AG04450 (cell line): ENCODE measurements at places on chromosomes 13 and 19. TPM values are rescaled to one million over a fixed set of nuclear protein-coding genes. Genes with fewer than 3 reads are reported as not detected.

- no peak for DNase-seq
Observed at GRCh38 chr19:12886651-12886968, 391 bp downstream of the KLF1 start.

DNA sequence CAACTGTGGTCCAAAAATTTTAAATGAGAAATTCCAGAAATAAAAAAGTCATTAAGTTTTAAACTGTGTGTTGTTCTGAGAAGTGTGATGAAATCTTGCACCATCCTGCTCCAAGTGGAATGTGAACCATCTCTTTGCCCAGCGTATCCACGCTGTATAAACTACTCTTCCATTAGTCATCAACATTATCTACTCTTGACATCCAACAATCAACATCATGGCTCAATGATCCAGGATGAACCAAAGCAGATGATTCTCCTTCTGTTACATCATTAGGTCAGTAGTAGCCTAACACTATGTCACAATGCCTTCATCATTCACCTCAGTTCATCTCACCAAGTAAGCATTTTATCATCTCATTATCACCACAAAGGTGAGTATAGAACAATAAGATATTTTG lies 55.3 kb downstream of the SUCLA2 start:
- peak; percentile 8 for DNase-seq

DNA sequence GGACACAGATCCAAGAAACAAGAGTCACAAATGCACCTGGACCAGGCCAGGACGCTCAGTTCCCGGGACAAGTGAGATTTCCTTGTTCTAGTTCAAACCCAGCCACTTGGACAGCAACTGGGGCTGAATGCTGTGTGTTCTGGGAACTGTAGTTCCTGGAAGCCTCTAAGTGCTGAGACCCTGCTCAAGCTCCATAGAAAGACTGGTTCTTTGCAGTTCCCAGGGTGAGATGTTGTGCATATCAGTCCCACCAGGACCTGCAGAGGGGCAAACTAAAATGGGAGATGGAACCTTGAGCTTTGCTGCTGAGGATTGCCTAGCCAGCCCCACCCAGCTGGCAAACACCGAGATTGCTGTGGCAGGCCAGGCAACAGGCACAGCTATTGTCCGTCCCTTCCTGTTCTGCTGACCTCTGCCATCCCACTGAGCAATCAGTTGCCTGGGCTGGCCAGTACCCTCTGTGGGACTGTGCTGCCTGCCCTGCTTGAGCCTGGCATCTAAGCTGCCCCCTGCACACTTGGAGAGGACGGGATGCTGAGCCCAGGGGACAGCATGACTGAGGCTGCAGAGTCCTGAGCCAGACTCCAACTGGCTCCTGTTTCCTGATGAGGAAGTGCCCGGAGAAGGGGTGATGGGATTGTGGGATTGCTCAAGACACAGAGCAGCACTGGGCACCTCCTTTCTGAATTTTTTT lies 1.4 kb upstream of the GIPC1 start:
- DNase-seq: no peak

- no peak for DNase-seq
Observed at GRCh38 chr19:54577334-54577733, 3.7 kb downstream of the LILRA2 start.

DNA sequence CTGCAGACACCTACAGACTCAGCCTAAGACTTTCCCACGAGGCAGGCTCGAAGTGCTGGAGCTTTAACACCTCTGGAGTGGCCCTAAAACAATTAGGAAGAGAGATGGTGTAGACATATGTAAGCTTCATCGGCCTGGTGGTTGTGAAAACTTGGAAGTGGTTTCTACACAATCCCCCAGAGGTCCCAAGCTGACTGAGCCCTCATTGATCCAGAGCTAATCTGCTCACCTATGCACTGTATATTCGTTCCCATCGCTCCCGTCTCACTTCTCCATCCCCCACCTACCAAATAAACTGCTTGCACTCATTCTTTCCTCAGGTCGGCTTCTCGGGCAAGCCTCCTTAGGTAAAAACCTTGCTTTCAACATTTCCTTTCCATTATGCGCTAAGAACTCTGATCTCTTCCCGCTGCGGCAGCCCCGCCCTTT lies 767 bp upstream of the ZNF793 start:
- DNase-seq: no peak

Gene ACP5
- 3.0 and 4.0 TPM in 2 replicates for polyA plus RNA-seq

Gene TSHZ3
- 10.9 and 15.4 TPM in 2 replicates for polyA plus RNA-seq

Gene NKG7
- polyA plus RNA-seq: not detected in 2 replicates

Gene DBP
- polyA plus RNA-seq: 3.4 and 4.0 TPM in 2 replicates

Gene TMEM259
- 55.8 and 74.0 TPM in 2 replicates for polyA plus RNA-seq
